Spinal cord (tissue), 10 donors: ENCODE measurements at places on chromosomes 1 and 21.

DNA sequence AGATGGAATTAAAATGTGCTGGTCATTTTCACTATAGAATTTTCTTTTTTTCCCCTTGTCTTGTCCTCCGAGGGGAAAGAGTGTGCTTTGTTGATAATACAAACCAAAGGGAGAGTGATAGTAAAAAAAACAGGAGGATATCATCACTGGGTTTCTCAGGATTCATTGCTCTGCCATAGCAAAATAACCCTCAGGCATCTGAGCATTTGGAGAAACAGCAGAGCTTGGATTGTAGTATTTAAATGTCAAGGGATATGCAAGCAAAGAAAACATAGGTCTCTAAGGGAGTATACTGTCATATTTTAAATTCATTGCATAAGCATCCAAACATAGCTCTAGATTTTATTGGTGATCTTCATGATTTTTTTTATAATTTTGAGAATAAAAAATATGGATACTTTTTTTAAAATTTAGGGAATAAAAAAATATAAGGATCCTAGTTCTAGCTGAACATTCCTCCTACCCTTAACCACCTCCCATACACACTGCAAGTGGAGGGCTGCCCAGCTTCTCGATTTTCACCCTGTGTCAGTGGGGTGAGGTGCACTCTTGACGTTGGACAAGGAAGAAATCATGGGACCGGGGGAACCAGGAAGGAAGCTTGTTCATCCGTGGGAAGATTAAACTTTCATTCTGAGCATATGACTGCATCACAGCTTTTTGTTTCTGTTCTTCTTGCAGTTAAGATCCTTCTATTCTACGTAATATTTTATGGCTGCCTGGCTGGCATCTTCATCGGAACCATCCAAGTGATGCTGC is 4.4 kb downstream of the ATP1B1 start:
- no peak for DNase-seq

- DNase-seq, result no peak
Observed at GRCh38 chr1:3879099-3879498, 21.0 kb downstream of the C1orf174 start.

- DNase-seq, result no peak
Observed at GRCh38 chr1:153617663-153618062, 1.5 kb upstream of the S100A14 start.

- DNase-seq, result no peak
Observed at GRCh38 chr1:33712186-33712585, 151.7 kb upstream of the HMGB4 start.
